CD4-positive, alpha-beta T cell treated with Interleukin-6 at 100 ng/mL for 8 hours (primary cell): ENCODE measurements at places on chromosomes 6 and 20.

- DNase-seq: no peak
These were observed 9.8 kb downstream of the SPATA2 start for GRCh38 chr20:49905415-49906091.

- no peak for DNase-seq
These were observed 24.8 kb downstream of the ZNF311 start for GRCh38 chr6:28980137-28980851.

DNA sequence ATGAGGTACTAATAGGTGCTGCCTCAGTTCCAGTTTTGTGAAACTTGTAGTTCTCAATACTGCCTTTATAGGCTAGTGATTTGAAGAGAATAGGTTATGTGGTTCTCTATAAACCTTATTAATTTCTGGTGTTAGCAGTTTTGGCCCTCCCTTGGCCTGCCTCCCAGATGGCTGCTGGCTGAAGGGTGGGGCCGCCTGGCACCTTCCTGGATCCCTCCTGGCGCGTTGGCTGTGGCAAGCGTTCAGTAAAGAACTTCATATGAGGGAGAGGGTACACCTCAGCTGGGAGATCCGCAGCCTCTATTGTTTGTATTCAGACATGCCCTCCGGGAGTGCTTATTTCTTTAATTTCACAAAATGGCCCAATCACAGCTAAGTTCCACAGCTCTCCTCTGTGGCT is 51.9 kb downstream of the FAM120B start:
- DNase-seq: no peak

DNA sequence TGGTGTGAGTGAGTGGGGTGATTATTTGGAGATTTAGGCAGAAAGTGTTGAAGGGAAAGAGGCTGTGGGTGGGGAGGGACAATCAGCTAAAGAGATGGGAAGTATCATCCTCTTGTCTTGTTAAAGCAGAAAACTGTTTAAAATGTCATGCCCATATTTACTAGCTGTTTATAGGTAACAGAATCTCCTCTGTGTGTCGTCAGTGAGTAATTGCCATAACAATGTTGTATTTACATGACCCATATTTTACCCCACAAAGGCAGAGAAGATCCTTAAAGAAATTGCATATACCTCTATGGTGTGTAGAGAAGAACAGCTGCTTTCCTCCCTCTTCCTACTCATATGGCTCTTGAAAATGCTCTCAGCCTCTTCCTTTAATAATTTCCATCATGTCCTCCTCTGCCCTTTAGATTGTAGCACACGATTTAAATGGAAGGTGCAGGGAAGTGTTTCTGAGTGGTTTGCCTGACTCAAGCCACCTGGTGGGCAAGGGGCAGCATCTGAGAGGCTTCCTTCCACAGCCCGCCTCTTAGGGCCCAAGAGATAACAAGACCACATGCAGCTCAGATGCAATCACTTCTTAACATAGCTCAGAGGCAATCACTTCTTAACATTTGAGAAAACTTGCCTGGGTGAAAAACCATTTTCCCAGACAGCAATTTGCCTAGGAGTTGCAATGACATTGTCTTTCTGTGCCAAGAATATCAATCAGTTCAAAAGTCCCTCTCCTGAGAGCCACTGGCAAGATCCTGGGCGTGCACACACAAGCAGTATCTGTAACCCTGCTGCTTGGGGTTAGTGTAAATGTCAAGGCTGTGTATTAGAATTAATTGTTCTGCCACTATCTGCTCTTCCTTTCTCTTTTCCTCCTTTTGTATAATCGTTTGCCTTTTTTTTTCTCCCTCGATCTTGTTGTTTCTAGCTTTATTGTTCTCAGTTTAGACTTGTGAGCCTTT is 44.1 kb upstream of the EDN1 start:
- no peak for DNase-seq

DNA sequence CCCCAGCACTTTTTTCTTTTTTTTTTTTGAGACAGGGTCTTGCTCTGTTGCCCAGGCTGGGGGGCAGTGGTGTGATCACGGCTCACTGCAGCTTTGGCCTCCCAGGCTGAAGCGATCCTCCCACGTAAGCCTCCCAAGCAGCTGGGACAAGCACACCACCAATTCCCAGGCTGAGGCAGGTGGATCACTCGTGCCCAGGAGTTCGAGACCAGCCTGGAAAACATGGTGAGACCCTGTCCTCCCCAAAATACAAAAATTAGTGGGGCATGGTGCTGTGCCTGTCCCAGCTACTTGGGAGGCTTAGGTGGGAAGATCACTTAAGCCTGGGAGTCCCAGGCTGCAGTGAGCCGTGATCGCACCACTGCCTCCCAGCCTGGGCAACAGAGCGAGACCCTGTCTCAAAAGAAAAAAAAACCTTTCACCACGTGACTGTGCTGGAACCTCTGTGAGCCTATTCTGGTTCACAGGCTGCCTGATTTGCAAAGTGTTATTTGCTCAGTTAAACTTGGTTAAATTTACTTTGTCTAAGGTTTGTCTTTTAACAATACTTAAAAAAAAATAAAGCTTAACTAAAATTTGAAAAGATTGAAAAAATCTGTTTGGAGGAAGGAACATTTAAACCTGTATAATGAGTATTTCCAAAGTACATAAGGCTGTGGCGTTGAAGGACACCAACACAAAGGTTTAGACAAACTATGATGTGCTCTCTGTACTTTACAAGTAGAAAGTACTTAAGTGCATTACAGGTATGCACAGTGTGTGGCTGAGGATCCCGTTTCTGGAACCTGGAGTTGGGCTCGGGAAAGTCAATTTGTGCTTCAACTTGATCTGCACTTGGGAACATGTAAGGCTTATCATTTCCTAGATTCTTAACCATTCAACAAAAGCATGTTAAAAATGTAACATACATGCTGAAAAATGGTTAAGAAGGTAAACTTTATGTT is 55.0 kb downstream of the PPP1R3G start:
- DNase-seq: no peak

DNA sequence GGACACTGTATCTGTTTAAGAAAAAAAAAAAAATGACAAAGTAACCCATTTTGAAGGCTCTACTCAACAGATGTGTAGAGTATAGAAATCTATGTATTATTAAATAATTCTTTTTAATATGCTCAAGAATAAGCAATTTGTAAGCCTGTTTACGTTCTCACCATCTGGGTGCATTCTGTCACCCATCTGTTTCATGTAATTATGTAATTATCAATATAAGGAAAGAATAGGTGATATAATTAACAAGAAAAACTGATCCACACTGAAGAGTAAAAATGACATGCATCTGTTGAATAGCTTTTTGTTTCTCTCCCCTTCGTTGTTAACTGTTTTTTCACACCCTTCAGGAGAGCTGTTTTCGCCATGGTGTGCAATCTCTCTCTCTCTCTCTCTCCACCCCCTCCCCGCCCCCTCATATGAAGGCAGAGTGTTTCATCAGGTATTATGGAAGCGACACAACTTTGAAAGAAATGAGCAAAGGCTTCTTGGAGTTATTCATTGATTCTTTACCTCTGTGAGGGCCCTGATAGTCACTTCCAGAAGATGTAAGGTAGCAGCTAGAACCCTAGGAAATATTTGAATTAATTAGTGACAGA is 154.3 kb upstream of the INSM1 start:
- DNase-seq: no peak

GRCh38 chr6:40543776-40544175 is 43.4 kb downstream of the LRFN2 start:
- no peak for DNase-seq

DNA sequence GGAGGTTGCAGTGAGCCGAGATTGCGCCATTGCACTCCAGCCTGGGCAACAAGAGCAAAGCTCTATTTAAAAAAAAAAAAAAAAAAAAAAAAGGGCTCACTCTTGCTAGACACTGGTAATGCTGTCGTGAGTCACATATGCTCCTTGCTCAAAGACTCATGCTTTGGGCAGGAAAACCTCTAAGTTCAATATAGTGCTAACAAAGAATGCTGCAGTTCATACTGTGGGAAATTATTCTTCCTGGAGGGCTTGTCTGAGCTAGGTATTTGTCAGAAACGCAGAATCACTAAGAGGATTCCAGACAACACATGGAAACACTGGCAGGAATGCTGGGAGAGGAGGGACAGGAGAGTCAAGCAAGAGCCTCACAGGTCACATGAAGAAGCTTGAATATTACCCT is 2.3 kb upstream of the LYRM2 start:
- no peak for DNase-seq

- DNase-seq: peak; percentile 79
These were observed at the start of gene CST7 for GRCh38 chr20:24948939-24949679. Gene CST7, plus strand, starts transcription at chr20:24949269. Its CDS starts 237 bp downstream, at chr20:24949506.

- DNase-seq: no peak
These were observed 4.3 kb downstream of the HMGN3 start for GRCh38 chr6:79230149-79230548.

- no peak for DNase-seq
These were observed 624.7 kb downstream of the UTRN start for GRCh38 chr6:144909753-144910285.

- DNase-seq: no peak
These were observed 280.0 kb downstream of the SOX4 start for GRCh38 chr6:21873562-21873961.

DNA sequence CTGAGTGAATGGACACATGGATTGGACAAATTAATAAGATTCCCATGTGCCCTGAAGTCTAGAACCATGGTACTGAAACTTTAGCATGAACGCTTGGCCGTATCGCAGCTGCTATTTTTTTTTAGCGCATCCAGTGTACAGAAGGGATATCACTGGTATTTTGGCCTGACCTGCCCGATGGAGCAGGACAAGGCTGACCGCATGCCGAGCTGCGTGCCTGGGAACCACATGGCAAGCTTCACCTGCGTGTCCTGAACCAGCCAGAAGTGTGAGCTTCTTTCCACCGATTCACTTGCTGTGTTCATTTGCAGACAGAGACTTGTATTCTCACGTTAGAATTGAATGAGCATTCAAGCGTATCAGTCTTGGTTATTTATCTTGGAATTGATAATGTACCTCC is 145.7 kb downstream of the CDH4 start:
- no peak for DNase-seq

DNA sequence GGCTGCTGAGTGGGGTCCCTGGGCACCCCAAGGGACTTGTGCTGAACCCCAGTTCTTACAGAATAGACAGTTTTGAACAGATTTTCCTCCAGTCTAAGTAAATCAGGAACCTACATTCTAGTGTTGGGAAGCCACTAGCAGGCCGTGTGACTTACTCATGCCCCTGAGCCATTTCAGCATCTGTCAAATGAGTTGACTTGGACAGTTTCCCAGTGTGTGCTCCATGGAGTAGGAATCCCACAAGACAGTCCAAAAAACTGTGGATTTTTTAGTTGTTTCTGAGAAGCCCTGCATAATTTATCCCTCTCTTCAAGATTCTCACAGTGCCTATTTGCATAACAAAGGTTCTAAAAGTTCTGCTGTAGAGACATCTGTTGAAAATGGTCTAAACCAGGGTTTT is 2.1 kb downstream of the GABRR2 start:
- DNase-seq: no peak

DNA sequence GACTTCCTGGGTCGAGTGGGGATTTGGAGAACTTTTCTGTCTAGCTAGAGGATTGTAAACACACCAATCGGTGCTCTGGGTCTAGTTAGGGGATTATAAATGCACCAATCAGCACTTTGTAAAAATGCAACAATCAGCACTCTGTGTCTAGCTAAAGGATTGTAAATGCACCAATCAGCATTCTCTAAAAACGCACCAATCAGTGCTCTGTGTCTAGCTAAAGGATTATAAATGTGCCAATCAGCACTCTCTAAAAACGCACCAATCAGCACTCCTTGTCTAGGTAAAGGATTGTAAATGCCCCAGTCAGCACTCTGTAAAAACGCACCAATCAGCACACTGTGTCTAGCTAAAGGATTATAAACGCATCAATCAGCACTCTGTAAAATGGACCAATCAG is 209.0 kb upstream of the SLC35B3 start:
- no peak for DNase-seq

DNA sequence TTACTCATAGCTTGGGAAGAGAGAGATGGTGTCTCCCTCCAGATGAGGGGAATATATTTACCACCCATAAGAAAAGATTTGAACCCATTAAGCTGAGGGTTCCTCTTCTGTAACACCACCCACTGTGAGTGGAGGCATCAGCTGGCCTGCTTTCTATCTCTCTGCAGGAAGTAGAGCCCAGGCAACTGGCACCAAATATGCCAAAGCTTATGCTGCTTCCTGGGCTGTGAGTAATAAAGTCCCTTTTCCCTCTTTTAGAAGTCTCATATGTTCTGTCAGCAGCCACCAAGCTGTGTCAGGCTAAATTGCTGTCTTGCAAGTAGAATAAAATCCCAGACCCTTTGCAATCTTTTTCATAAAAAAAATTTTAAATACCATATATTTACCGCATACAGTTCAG is 241.4 kb downstream of the LAMA2 start:
- no peak for DNase-seq

GRCh38 chr20:32649697-32650400 is 23.9 kb downstream of the C20orf203 start:
- no peak for DNase-seq

GRCh38 chr6:150233843-150234269 is 91.0 kb downstream of the PPP1R14C start:
- no peak for DNase-seq

DNA sequence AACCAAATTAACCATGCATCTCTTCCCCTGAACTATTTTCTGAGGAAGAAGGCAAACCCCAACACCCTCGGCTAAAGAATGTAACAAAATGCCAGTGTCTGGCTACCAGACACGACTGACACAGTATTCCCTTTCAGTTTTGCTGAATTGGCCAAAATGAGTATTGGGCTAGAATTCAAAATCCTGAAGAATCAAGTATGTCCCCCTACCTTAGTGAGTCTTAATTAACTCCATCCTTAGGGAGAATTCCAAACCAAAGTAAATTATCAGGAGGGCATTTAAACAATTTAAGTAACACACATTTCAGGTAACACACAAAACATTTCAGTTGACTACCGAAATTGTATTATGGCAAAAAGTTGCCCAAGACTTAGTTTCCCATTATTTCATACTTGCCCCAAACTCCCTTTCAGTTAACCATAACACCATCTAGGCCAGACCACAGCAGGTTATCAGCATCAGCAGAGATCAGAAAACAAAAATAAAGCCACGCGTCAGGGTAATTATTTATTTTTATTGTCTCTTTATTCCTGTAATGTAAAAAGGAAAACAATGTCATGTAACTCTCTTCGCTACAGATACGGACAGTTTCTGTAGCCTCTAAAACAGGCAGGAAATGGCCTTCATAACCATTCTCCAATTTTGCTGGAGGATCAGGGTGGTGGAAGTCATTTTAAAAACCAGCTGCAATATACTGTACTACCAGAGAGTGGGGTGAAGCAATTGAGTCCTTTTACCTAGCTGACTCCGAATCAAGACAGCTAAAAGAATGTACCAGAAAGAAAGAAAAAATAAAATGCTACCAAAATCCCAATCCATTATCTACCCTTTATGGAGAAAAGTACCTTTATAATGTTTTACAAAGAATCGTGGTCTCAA is 1.9 kb downstream of the SNX5 start:
- DNase-seq: peak; percentile 41

DNA sequence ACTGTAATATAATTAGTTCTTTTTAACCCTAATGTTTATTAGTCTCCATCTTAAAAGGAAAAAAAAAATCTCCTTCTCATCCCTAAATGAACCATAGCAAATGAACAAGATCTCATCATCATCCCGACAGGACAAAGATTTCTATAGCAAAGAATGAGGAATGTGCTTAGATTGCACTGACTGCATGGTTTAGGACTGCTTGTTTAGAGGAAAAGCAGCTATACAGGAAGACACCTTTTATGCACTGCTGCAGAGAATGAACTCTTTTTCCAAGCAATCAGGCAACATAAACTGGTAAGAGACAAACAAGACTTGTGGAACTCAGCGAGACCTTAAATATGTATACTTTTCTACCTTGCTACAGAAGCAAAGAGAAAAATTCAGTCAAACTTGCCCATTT is 26.8 kb downstream of the CSNK2A1 start:
- no peak for DNase-seq
